ENCODE measurements at places on chromosomes 2 and 18. TPM values are rescaled to one million over a fixed set of nuclear protein-coding genes. Genes with fewer than 3 reads are reported as not detected.

- H3K36me3 ChIP-seq = no peaks in the 10 kb centered on the region
- DNase-seq = no peak
- H3K4me3 ChIP-seq = no peak overlapping the region
- H3K27me3 ChIP-seq = peaks cover 10% of the 10 kb centered on the region
These were observed 194.8 kb downstream of the ZNF804A start for GRCh38 chr2:184793176-184793575.

- no peaks in the 10 kb centered on the region for H3K27me3 ChIP-seq
- no peak overlapping the region for H3K4me3 ChIP-seq
- no peak for DNase-seq
- H3K27ac ChIP-seq = no peak overlapping the region
- peaks cover 8% of the 10 kb centered on the region for H3K36me3 ChIP-seq
These were observed 64.1 kb downstream of the TAF4B start for GRCh38 chr18:26290385-26290784.

- H3K27ac ChIP-seq = no peak overlapping the region
- H3K4me1 ChIP-seq = no peaks in the 10 kb centered on the region
- no peaks in the 10 kb centered on the region for H3K36me3 ChIP-seq
- H3K4me3 ChIP-seq = no peak overlapping the region
- DNase-seq = no peak
These were observed 1135.1 kb upstream of the CRIM1 start for GRCh38 chr2:35220461-35220860.

DNA sequence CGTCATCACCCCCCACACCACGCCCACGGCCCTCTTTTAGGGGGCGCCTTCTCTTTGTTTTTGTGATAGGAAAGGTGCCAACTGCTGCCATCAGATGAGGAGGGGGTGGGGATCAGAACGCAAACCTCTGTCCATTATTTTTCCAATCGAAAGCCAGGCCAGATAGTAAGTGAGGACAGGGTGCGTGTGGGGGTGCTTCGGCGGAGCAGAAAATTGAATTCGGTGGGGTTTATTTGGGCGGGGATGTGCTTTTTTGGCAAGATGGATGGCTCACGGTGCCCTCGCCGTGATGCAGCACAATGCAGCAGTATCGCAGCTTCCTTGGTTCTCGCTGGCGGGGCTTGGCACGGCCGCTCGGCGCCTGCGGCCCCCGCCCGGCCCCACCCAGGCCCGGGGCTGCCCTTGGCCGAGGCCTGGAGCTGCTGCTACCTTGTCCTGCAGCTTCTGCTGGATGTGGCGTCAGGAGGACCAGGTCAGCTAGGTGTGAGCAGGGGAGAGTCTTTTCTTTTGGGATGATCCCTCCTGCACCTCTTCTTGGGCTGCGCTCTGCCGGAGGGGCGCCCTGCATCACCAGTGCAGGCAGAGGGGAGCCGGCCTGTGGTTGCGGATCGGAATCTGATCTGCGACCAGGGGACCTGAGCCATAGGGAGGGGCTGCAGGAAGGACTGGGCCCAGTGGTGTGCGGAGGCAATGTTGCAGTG lies 1.3 kb downstream of the SPTBN1 start:
- peak overlapping the region; percentile 98 for H3K4me3 ChIP-seq
- no peak for DNase-seq
- no peaks in the 10 kb centered on the region for H3K27me3 ChIP-seq
- peaks cover 48% of the 10 kb centered on the region for H3K4me1 ChIP-seq
- H3K27ac ChIP-seq = peak overlapping the region; percentile 98

The C2orf78 gene
- total RNA-seq = not detected

The CELF4 gene
- total RNA-seq = 0.22 TPM

The CPS1 gene
- 15.2 TPM for total RNA-seq

Data from chondrocyte (in vitro differentiated cells).